ENCODE measurements at places on chromosomes 12 and 14.

DNA sequence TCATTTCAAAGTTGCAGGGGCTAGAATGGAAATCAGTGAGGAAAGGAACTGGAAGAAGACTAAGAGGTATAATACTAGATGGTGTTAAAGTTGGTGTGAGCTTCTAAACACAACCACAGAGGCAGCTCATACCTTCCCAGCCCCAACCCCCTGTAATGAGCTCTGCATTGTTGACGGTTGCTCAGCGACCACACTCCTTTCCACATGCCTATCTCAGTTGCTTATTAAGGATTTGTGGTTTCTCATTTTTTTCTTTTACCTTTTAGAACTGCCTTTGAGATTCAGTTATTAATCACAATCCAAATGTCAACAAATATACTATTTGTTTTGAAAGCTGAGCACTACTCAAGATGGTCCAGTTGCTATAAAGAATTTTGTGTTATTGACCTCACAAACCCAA lies 62.1 kb upstream of the KIF21A start:
- no peak for DNase-seq

DNA sequence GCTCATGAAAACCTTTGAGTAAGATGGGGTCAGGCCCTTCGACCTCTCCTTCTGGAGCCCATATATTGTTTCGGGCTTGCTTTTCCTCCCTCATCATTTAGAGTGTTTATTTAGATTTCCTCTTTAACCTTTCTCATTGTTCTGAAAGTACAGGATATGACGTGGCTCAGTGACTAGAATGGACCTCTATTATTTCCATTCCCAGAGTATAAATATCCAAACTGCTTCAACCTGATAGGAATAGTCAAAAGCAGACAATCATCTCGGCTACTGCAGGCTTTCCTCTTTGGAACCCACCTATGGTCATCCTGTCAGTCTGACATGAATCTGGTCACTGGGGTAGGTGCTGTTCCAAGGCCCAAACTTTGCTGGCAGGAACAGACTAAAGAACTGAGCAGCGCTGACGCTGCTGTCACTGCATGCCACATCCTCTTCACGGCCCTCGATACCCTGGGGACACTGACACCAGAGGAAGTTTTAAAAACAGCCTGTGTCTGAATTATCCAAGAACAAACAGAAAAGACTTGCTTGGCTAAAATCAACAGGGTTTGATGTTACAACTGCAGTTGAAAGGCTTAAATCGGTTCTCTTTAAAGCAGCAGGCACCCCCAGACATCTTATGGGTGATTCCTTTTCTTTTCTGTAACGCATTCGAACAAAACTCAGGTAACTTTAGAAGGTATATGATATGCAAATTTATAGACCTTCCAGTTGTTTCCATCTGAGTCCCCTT lies 5.0 kb upstream of the DDX47 start:
- DNase-seq = peak; percentile 75

- no peak for DNase-seq
Measured at GRCh38 chr14:20723488-20723887, 22.2 kb upstream of the EDDM3A start.

- DNase-seq = no peak
Measured at GRCh38 chr14:52307905-52308304, 6.2 kb upstream of the PTGER2 start.

GRCh38 chr12:103676893-103677292 lies 89.8 kb downstream of the STAB2 start:
- no peak for DNase-seq

DNA sequence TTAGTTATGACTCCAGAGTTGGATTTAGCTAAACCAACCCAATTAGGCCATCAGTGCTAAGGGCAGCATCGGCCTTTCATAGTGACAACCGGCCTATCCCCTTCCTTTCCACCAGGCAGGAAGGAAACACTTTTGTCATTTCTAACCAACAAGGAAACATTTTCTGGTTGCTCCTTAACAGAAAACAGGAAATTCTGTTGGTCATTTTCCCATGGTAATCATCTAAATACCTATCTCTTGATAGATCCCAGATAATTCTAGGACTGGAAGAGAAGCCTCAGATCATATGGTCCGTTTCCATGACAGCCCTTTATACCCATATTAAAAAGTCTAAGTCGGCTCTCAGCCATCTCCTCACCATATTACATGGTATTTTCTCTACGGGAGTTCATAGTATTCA lies 79.2 kb upstream of the USP44 start:
- no peak for DNase-seq

GRCh38 chr12:3972576-3972975 lies 99.4 kb upstream of the PARP11 start:
- DNase-seq = peak; percentile 53

Measured in CD4-positive, alpha-beta T cell treated with Interleukin-6 for 4 hours (primary cell).